ENCODE measurements at places on chromosomes 13 and 19.

DNA sequence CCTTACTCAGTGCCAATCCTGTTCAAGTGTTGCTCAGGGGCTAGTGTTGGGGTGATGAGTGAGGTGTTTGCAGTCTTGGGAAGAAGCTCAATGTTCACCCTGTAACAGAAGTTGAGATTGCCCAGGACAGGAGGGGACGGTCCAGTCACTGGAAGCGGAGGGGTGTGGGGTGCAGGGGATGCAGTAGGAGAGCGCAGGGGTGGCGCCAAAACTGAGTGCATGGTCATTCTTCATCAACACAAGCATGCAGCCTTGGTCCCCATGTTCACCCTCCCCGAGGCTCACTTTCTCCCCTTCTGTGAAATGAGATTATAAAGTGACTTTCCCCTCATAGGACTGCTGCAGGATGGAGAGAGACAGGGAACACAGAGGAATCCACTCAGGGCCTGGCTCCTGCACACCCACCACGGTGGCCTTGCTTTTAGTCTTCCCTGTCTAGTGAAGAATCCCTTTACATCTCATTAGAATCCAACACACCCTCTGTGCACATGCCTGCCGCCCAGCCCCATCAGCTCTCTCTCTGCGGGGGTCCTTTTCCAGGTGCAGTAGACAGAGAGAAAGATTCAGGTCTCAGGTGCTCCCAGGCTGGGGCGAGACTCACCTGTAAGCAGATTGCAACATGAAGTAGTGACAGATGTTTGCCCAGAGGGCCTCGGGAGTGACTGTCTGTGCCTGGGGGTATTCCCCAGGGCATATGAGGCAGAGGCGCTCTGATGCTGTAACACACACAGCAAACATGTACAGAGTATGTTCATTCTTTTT is 93.2 kb downstream of the TSHZ3 start:
- DNase-seq = no peak

- peak; percentile 59 for DNase-seq
Measured at GRCh38 chr13:46603165-46603603, 50.2 kb downstream of the LRCH1 start.

- DNase-seq = peak; percentile 41
Measured at GRCh38 chr19:32373585-32374295, 28.3 kb downstream of the ZNF507 start.

GRCh38 chr13:29511106-29511796 is 84.2 kb downstream of the SLC7A1 start:
- DNase-seq = no peak

DNA sequence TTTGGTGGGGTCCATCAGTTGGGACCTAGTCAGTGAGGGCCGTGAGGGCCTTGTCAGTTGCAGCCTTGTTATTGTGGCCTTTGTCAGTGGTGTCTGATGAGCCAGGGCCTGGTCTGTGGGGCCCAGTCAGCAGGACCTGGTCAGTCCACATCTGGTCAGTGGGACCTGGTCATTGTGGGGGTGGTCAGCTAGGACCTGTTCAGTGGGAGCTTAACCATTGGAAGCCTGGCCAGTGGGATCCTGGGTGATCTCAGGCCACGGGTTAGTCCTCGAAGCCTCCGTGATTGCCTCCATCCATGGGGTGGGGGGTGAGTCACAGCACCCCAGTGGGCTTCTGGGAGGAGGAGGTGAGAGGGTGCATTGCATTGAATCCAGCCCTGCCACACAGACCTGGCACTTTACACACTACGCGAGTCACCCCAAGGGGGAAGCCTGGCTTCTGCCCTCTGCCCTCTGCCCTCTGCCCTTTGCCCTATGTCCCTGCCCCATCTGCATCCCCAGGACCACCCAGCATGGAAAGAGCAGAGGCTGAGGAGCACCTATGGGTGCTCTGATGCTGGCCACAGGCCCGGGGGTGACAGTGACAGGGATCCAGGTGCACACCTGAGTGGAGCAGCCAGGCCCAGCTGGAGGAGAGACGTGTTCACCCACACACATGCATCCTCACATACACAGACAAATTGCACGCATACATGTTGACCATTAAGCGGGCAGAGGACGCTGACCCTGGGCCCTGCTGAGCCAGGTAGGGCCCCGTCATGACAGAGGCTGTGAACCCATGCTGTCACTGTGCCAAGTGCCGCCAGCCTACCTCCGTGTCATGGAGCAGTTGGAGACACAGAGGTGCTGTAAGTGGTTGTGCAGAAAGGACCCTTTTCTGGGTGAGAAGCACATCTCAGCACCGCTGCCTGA is 59.8 kb upstream of the TPM4 start:
- no peak for DNase-seq

- no peak for DNase-seq
Measured at GRCh38 chr13:27915301-27916207, 4.2 kb upstream of the PDX1 start.

DNA sequence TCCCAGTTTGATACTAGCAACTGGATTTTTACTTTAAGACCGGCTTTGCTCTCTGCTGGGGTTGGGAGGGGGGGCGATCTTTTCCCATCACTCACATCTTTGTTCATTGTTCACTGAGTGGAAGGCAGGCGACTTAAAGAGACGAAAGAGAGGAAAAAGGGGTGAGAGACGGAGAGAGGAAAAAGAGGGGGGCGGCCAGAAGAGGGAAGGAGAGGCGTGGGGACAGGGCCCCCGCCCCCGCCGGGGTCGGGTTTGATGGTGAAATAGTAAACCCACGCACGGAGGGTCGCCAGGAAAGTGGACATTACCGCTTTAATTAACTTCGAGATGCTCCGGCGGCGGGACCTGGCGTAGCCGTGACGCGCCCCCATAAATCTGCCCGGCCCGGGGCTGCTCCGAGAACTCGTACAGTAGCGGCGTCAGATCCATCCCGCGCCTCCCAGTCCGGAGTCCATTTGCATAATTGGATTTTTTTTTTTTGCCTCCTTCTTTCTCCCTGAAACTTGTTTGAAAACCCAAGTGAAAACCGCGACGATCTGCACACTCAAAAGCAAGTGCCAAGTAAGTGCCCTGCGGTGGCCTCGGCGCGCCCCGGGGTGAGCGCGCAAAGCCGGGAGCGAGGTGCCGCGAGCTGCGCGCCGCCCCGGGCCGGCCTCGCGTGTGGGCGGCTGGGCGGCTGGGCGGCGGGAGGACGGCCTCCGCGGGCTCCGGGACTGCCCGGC is 143.9 kb upstream of the ZNF536 start:
- DNase-seq = peak; percentile 7

DNA sequence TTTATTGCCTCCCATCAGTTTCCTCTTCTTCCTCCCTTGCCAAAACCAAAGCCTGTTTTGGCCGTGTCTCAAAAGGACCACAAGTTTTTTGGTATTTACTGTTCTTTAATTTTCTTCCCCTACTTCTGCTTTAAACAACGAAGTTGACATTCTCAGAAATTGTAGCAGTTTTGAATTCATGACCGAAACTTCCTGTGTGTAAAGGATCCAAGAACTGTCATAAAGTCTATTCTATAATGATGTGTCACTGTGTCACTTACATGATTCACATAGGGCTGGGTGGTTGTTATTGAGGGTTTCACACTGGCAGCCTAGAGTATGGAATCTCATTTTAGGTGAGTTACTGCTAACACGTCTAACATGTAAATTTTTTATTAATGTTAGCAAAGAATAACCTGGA is 741.0 kb upstream of the KLHL1 start:
- peak; percentile 10 for DNase-seq

Measured in hematopoietic multipotent progenitor cell treated with erythropoietin and hydrocortisone succinate and interleukin-3 and kit ligand, for 4 days (in vitro differentiated cells).